CD4-positive, alpha-beta T cell treated with Interleukin-10 for 1 hour (primary cell): ENCODE measurements at places on chromosomes 5 and 9.

GRCh38 chr5:175711472-175712312, 53.8 kb downstream of the HRH2 start:
- DNase-seq, result no peak

- DNase-seq, result no peak
Measured at GRCh38 chr5:172436078-172436878, 18.0 kb downstream of the SH3PXD2B start.

GRCh38 chr9:32899761-32900160, 101.7 kb downstream of the APTX start:
- DNase-seq, result no peak

GRCh38 chr5:75348241-75348640, 11.2 kb downstream of the HMGCR start:
- no peak for DNase-seq

DNA sequence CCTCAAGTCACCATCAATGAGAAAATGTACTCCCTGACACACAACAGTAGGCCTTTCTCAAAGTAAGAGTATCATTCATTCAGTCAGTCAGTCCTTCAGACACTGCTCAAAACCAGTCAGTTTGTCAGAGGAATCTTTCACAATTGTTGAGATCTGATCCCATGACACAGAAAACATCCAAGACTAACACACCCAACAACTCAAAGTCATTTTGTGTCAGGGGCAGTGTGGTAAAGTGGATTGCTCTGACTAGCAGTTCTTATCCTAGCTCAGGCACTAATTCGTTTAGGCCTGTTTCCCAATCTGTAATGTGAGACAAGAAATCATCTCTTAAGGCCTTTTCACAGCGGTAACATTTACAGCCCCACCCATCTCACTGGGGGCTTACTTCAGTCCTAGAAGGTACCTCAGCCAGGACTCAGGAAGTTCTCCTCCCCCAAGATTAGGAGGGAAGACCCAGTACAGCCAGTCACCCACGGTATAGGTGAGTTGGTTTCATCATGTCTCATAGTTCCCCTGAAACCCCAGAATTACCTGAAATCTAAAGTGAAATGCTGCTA, 31.9 kb downstream of the SH3TC2 start:
- no peak for DNase-seq

GRCh38 chr5:147461915-147462314, 48.0 kb downstream of the DPYSL3 start:
- no peak for DNase-seq

- DNase-seq, result no peak
Measured at GRCh38 chr5:116370149-116370548, 204.5 kb downstream of the SEMA6A start.

- DNase-seq, result no peak
Measured at GRCh38 chr9:31355965-31356364, 1028.5 kb upstream of the ACO1 start.

- no peak for DNase-seq
Measured at GRCh38 chr5:88480245-88480644, 211.6 kb upstream of the TMEM161B start.

GRCh38 chr9:105244734-105245028, 230 bp downstream of the SLC44A1 start:
- DNase-seq, result no peak

DNA sequence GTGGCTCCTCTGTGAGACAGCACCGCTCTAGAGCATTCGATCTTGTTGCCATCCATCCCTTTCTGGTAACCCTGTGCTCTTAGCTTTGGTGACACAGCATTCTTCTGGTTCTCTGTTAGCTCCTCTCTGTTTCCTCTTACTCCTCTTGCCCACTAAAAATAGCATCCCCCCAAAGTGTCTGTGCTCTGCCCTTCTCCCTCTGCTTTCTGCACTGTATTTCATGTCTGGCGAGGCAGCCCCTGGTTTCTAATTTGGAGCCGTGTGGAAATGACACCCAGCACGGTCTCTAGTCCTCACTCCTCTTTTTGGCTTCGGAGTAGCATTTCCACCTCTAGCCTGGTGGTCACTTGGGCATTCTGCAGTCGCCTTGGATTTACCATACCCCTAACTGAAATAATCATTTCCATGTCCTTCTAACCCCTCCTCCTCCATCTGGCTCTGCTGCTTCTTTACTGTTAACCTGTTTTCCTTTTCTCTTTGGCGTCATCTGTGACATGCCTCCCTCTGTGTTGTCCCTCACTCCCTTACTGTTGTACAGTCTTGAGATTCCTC, 23.8 kb downstream of the NPR3 start:
- no peak for DNase-seq

DNA sequence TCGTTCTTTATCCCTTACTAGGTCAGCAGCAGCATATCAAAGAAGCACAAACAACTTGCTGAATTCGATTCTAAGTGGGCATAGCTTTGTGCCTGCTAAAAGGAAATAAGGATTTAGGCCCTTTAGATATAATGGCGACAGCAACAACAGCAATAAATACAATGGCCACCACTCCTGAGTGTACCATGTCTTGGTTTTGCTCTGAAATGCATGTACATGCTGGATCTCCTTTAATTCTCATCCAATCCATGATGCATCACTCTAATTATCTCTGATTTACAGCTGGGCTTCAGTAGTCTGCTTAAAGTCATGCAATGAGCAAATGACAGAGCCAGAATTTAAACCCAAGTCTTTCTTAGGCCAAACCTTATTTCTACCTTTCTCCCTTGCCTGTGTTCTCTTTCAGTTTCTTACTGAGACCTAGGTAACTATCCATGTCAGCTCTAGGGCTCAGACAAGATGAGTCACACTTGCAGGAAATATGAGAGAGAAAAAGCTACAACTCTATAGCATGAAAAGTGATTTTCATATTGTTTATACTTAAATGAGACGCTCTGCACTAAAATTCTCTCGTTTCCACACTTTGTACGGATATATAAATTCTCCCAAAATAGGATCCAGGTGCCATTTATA, 111.8 kb downstream of the HMHB1 start:
- no peak for DNase-seq

DNA sequence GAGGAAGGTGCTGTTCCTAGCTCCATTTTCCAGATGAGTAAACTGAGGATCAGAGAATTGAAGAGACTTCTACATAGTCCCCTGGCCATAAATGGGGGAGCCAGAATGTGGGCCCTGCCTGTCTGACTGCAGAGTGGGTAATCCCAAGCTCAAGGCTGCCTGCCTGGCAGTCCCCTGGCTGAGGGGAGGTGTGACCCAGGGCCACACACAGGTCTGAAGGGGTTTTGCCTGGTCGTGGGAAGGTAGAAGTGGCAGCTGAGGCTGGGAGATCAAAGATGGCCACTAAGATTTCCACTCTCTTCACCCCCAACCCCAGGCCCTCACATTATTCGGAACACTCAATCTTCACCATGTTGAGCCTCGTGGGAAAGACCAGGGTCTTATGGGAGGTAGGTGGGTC, 176.3 kb downstream of the MACROH2A1 start:
- DNase-seq, result no peak

GRCh38 chr5:143653256-143653655, 158.7 kb upstream of the HMHB1 start:
- no peak for DNase-seq
